Stimulated activated CD4-positive, alpha-beta T cell treated with anti-CD3 and anti-CD28 coated beads, Interleukin-12 subunit alpha, Interleukin-12 subunit beta, amount 100 ng/mL, for 48 hours (primary cell): ENCODE measurements at places on chromosomes 3 and 15.

- no peak for DNase-seq
These were observed 242.9 kb upstream of the ROPN1 start for GRCh38 chr3:124234852-124235252.

DNA sequence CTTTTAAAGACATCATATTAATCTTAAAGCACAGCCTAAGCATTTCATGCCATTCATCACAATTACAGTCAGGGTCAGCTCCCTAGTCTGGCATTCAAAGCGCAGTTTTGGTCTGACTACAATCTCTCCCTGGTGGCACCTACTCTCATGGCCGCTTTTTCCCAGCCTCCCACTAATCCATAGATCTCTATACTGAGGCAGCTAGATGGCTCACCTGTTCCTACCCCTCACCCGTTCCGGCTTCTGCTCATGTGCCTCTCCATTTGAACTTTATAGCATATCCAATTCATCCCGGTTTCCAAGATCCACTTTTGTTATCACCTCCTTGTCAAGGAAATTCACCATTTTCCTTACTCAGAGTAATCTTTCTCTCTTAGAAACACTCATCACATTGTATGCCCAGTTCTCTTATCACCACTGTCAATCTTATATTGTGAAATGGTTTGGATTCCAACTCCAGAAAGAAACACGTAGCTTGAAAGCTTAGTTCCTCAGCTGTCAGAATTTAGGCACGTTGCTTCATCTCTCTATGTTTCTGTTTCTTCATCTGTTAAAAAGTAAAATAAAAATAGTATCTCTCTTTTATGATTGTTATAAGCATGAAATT is 220.0 kb upstream of the UBE2E2 start:
- no peak for DNase-seq

- DNase-seq: no peak
These were observed 26.1 kb downstream of the C15orf39 start for GRCh38 chr15:75227663-75228280.

DNA sequence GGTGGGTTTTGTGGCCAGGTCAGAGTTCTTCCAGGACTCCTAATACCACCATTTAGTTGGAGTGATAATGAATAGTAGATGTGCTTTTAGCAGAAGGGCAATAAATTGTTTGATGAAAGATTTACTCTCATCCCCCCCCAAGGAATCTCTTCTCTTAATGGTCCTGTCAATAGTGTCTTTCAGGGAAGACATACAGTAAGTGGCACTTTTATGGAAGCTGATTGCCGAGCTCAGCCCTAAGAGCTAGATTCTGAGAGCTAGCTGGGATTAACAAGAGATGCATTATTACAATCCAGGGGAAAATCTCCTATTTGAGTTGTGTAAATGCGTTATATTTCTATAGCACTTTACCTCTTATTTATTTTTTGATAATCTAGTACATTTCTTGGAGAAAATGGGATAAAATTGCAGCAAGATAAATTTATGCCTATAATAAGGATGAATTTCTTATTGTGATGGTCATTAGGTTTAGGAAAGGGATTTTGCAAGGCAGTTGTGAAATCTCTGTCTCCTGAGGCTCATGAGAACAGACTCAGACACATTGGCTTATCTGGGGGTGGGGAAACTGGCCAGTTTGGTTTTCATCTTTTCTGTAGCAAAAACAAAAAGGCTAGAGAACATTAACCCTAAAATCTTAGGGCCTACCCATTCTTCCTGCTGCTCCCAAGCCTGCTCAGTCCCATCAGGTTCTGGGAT is 41.6 kb upstream of the CLSTN2 start:
- DNase-seq: no peak

DNA sequence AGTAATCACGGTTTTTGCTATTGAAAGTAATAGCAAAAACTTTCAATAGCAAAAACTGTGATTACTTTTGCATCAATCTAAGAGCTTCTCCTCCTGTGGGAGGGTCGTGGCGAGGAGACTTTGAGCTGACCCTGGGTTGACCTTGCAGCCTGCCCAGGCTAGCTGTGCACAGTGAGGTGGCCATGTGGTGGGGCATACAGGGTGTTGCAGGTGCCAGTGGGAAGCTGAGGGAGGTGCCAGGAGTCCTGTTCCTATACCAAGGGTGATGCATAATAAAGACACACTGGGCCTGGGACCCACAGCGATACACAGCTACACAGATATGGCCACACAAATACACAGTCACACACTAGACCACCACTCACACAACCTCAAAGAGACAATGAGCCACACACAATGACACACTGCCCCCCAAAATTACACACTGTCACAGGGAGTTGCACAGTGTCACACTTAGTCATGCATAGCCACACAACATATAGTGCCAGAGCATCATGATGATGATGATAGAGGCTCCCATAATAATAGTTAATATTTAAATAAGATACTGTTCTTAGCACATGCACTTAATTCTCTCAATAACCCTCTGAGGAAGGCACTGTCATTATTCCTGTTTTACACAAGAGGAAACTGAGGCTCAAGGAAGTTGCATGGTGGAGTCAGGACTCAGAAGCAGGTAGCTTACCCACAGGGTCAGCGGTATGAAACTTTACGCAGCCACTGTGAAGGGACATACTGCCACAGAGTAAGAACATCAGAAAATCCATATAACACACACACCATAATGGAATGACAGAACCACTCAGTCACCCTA is 6.3 kb downstream of the PLCD1 start:
- no peak for DNase-seq

GRCh38 chr15:39438799-39439592 is 141.9 kb upstream of the THBS1 start:
- no peak for DNase-seq

GRCh38 chr3:11567516-11568467 is 75.9 kb downstream of the VGLL4 start:
- DNase-seq: no peak

DNA sequence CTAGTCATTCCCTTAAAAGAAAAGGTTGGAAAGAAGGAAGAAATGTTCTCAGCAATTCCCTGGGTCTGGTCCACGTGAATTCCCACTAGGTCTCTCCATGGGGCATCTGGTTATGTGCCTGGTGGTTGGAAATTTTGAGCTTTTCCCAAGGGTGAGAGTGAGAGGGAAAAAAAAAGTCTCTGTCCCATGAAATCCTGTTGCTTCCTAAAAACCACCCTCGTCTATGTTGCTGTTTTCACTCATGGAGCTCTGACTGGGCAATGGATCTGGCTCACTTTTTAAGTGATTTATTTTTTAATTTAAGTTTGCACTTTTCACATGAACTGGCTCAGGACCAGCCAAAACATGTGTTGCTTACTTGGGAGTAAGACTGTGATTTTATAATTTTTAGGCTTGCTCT is 190.1 kb downstream of the CHST2 start:
- no peak for DNase-seq

- DNase-seq: no peak
These were observed 97.4 kb downstream of the LRRK1 start for GRCh38 chr15:101016581-101016980.

GRCh38 chr3:126886217-126886616 is 96.7 kb upstream of the PLXNA1 start:
- no peak for DNase-seq

- no peak for DNase-seq
These were observed 27.7 kb upstream of the PCOLCE2 start for GRCh38 chr3:142916605-142917004.
